ENCODE measurements at places on chromosomes 2 and 18.

DNA sequence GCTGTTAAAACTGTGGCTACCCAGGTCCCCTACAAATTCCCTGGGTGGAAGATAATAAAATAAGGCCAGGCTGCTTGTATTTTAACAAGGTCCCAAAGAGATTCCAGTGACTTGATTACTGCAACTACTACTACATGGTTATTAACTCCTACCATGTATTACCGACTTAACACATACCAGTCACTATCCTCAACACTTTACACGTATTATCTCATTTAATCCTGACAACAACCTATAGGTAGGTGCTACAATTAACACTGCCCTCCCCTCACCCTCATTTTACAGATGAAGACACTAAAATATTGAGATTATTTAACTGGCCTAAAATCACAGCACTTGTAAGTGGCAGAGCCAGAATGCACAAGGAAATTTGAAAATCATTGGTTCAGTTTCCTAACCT is 5.4 kb downstream of the CLASP1 start:
- no peak for DNase-seq

- no peak for DNase-seq
Measured at GRCh38 chr2:45568935-45569334, 42.1 kb downstream of the SRBD1 start.

- no peak for DNase-seq
Measured at GRCh38 chr2:76469066-76469465, 758.4 kb upstream of the GCFC2 start.

DNA sequence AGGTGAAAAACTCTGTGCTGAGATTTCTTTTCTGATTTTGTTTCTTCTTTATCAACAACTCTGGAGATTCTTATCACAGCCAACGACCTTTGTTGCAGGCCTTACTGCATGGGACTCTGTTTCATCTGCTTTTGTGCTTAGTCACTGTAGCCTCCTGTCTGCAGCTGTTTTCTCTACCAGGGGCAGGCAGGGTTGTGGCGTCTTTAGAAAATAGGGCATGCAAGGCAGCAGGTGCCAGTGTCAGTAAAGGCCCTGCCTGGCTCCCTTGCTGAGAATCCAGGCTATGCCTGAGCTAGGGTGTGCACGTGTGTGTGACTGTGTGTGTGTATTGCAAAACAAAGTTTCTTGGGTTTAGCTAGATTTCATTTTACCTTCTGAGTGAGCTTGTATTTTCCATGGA is 14.6 kb upstream of the SLC9A2 start:
- no peak for DNase-seq

GRCh38 chr2:174325373-174326160 is 9.2 kb upstream of the SP9 start:
- DNase-seq: no peak

DNA sequence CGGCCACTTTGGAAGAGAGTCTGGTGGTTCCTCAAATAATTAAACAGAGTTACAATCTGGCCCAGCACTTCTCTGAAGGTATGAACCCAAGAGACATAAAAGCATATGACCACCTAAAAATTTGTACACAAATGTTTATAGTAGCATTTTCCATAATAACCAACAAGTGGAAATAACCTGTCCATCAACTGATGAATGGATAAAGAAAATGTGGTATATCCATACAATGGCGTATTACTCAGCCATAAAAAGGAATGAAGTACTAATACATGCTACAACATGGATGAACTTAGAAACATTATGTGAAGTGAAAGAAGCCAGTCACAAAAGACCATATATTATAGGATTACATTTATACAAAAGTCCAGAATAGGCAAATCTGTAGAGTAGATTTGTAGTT is 76.0 kb upstream of the RGPD5 start:
- DNase-seq: no peak

GRCh38 chr2:217167531-217167930 is 307.7 kb upstream of the TNP1 start:
- no peak for DNase-seq

DNA sequence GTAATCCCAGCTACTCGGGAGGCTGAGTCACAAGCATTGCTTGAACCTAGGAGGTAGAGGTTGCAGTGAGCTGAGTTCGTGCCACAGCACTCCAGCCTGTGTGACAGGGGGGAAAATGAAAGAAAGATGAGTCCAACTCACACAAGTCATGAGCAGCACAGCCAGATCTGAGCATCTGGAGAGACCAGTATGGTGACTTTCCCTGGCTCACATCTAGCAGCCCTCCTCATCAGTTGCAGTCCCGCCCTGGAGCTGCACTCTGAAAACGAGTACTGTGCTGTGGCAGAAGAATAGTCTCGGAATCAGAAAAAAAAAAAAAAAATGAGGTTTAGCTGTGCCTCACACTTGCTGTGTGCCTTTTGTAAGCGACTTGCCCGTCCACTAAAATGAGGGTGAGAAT is 74.4 kb upstream of the TRIB2 start:
- DNase-seq: no peak

DNA sequence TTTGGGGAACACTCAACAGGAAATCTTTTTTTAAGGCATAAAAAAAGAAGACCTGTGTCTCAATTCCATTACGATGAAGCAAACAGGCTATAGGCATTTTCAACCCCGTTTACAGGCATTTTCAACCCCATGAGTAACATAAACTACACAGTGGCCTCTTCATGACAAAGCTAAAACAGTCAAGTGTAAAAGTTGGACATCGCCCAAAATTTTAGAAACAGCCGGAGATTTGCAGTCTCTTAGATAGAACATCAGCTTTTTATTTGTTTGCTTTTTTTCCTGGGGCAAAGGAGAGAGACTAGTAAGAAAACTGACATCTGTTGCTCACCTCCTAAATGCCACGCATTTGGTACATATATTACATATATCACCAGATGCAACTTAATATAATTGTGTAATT is 173.7 kb downstream of the CMPK2 start:
- DNase-seq: no peak

DNA sequence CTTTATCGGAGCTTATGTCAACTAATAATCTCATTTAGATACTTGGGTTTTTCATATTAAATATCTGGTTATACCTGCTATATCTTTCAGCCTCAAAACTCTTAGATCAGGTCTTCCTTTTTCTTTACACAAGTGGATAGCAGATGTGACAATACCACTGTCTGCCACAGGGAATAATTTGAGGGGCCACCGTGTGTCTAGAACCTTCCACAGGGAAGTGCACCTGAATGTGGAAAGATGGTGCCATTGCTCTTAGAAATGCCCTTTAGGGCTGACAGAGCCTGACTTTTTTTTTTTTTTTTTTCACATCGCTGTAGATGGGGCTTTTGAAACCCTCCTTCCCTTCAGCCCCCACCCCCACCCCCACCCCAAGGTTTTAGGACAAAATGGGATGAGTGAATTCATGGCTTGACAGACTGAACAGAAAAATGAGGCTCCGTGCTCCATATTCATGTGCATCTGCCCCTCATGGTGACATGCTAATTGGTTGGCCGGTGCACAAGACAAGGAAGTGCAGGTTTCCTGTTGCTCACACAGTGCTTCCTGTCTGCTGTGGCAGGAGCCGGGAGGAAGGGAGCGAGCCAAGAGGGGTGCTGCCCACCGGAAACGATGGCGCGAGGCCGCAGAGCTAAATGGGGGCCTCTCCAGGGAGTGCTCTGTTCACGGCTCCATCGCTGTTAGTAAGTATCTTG is 246.0 kb downstream of the LDLRAD4 start:
- DNase-seq: no peak

GRCh38 chr18:31225668-31226067 is 63.0 kb upstream of the DSC1 start:
- DNase-seq: no peak

DNA sequence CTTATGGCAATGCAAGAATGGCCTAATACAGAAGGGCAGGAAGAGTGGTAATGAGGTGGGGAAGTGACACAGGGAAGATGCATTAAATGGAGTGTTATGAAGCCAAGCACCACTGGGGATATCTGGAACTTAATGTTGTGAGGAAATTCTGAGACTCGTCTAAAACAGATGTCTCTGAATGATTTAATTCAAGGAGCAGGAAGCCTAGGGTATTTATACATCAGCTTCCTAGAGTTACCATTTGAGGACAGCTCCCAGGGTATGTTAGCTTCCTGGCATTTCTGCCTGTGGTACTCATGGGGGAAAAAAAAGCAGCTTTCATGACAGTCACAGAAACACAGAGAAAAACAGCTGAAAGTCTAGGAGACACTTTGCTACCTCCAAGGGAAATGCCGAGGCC is 989.5 kb downstream of the CBLN2 start:
- DNase-seq: no peak

DNA sequence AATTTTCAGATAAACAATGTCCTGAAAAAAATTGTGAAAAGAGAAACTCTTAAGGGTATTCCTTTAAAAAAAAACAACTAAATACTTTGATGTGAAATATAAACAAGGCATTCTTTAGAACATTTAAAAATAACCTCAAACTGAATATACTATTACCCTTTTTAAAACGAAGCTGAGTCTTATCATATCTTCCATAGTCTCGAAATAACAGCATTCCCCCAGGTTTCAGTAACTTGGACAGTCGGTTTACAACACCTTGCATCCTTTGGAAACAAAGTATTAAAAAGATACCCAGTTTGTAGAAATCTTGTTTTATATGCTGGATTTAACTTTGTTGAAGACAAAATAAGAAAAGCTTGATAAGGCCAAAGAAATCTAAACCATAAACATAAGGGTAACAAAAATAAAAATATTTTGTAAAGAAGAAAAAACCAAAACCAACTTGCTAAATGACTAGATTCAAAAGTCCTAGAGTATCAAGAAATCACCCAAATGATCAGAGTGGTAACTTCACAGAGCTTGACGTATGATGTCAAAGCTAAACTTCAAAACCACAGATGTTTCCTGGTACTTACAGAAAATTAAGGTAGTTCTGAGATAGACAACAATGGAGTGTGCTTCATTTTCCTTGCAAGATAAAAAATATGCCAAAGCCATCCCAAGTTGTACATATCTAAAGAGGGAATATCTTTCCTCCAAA is 107.8 kb downstream of the METTL8 start:
- no peak for DNase-seq

- no peak for DNase-seq
Measured at GRCh38 chr18:62610701-62611411, 88.0 kb downstream of the ZCCHC2 start.

DNA sequence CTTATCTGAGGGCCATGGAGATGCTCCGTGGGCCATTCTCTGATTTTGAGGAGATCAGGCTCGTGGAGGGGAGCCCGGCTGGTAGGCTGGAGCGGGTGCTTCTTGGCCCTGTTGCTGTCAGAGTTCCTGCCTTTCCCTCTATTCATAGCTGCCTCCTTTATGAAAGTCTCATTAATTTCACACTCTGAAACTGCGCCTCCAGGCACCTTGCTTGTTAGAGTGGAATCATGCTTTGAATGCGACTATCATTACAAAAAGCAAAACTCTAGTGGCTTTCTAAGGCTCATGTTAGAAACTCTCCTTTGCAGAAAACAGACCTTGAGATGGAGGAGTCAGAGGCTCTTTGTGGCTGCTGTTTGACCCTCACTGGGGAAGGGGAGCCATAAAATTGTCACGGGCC is 131.0 kb upstream of the SNTG2 start:
- DNase-seq: no peak

All from cortex of kidney (tissue), 1 donor.